NCI-H460 (cell line): ENCODE measurements at places on chromosomes 5 and 9. TPM values are rescaled to one million over a fixed set of nuclear protein-coding genes. Genes with fewer than 3 reads are reported as not detected.
A peak's percentile ranks its signal among the peaks of the same experiment; 100 is the strongest.

- DNase-seq = no peak
Observed at GRCh38 chr9:134569626-134570025, 72.0 kb upstream of the COL5A1 start.

Gene FBN2
- 29.7 and 29.8 TPM in 2 replicates for total RNA-seq

Gene ECM2
- 0.07 TPM in 1 of 2 replicates, not detected in the other for total RNA-seq

- DNase-seq = no peak
Observed at GRCh38 chr9:114289571-114290481, 33.1 kb upstream of the ORM1 start.

GRCh38 chr9:15433191-15433590 is 10.5 kb downstream of the SNAPC3 start:
- DNase-seq = no peak

DNA sequence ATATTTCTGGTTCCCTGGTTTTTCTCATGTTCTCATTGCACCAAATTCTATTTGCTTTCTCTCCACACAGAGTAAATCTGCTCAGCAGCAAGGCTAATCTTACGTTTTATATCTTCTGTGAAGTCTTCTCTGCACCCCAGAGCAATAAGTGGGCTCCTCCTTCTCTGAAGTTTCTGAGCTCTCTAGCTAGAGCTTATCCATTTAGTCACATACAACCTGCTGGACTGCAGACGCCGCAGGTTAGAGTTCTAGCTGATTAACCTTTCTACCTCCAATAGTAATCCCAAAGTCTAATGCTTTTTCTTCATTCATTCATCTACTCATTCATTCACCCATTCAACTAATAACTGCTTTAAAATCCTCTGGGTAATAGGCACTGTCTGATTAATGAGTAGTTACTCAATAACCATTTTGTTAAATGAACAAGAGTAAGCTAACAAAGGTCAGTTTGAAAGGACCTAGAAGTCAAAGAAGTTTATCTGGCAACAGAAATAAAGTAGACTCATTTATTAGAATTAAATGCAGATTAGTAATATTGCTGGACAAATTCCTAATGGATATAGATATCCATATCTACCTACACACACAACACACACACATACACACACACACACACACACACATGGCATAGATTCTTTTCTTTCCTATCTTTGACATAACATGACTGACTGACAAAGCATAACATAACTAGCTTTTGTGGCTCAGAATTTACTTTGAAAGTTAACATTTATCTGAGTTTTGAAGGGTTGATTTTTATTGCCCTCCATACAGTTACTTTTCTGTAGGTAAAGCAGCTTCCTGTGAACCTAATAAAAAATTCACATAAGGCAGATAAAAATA is 984.6 kb upstream of the SEMA6A start:
- no peak for DNase-seq

DNA sequence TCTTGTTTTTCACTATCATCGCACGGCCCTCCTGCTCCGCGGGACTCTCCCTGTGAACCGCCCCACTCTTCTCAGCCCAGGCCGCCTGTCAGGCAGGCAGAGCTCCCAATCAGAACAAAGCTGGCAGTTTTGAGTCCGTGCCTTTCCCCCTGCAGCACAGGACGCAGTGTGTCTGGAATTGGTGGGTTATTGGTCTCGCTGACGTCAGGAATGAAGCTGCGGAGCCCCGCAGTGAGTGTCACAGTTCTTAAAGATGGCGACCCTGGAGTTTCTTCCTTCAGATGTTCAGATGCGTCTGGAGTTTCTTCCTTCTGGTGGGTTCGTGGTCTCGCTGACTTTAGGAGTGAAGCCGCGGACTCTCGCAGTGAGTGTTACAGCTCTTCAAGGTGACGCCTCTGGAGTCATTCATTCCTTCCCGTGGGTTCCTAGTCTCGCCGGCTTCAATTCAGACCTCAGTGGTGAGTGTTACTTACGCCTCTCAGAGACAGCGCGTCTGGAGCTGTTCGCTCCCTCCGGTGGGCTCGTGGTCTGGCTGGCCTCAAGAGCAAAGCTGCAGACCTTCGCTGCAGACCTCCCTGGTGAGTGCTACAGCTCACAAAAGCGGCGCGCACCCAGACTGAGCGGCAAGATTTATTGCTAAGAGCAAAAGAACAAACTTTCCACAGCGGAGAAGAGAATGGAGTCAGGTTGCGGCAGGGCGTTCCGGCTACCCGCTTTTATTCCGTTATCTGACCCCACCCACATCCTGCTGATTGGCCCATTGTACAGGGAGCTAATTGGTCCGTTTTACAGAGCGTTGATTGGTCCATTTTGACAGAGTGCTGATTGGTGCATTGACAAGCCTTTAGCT is 7.4 kb downstream of the ZDHHC11B start:
- DNase-seq = no peak

Gene MPDZ
- total RNA-seq = 13.8 and 14.3 TPM in 2 replicates

DNA sequence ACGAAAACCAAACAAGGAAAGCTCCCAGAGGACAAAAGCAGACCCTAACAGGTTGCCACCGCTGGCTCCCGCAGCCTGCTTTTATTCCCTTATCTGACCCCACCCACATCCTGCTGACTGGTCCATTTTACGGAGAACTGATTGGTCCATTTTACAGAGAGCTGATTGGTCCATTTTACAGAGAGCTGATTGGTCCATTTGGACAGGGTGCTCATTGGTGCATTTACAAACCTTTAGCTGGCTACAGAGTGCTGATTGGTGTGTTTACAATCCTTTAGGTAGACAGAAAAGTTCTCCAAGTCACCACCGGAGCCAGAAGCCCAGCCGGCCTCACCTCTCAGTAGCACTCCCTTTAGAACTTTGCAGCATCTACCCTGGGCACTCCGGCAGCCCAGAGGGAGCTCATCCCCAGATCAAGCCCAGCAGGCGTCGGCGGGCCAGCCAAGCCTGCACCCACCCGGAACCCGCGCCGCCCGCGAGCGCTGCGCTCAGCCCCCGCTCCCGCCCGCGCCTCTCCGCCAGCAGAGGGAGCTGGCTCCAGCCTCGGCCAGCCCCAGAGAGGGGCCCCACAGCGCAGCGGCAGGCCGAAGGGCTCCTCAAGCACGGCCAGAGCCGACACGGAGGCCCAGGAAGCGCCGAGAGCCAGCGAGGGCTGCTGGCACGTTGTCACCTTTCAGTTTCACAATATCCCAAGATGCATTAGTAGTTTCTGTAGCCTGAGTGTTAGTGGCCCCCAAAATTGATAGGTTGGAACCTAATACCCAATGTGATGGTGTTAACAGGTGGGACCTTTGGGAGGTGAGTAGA is 35.3 kb upstream of the CLPTM1L start:
- DNase-seq = peak; percentile 36

Gene NMUR2
- not detected in 2 replicates for total RNA-seq

Gene LMX1B
- 1.2 and 1.9 TPM in 2 replicates for total RNA-seq

Gene GDNF
- not detected in 2 replicates for total RNA-seq

GRCh38 chr9:3873818-3874217 is 348.0 kb upstream of the RFX3 start:
- no peak for DNase-seq

- no peak for DNase-seq
Observed at GRCh38 chr5:164012371-164012770, 507.0 kb downstream of the MAT2B start.

Gene PCDHA1
- 0.07 and 0.12 TPM in 2 replicates for total RNA-seq

- DNase-seq = peak; percentile 19
Observed at GRCh38 chr9:83154087-83154736, 91.3 kb upstream of the RASEF start.

GRCh38 chr9:12963537-12963936 is 188.7 kb downstream of the LURAP1L start:
- no peak for DNase-seq

DNA sequence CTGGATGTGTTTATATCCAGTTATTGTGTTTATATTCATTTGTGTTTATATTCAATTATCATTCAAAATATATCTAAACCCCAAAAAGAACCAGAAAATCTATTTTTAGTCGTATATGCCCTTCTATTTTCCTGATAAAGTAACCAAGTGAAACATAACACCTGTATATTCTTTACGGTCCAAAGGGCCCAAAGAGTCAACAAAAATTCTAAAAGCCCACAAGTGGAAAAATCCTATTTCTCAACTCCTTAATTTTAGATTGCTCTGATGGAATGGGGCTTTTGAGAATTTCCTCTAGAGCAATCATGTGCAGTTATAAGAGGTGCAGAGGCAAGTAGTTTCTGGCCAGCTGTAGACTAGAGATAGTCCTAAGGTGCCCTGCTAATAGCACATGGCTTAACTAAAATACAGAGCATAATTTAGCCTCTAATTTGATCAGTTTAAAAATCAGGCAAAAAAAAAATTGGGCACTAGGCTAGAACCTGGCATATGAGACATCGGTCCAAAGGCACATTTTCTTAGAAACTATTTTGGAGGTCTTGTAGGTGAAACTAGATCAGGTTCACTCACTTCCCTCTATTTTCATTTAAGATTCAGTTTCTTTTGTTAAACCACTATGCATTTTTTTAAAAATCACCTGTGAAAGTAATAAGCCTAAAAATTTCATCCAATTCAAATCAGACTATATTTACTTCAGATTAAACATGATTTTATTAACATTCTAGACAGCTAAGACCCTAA is 256.0 kb downstream of the FBXL17 start:
- DNase-seq = no peak

DNA sequence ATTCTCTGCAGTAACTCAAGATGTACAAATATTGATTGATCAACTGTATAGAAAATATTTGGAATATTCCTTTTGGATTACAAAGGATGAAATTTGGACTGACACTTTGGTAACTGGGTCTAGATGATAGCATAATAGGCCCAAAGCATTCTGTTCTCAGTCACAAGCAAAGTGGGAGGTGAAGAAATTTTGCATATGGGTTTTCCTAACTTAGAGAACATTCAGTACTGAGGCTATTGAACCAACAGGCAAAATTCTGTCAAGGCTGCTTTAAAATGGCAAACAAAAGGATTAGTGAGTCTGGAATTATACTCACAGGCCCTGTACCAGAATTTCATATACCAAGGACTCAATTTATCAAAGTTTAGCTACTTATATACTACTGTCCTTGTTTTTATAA is 1020.6 kb downstream of the TLE4 start:
- DNase-seq = no peak

DNA sequence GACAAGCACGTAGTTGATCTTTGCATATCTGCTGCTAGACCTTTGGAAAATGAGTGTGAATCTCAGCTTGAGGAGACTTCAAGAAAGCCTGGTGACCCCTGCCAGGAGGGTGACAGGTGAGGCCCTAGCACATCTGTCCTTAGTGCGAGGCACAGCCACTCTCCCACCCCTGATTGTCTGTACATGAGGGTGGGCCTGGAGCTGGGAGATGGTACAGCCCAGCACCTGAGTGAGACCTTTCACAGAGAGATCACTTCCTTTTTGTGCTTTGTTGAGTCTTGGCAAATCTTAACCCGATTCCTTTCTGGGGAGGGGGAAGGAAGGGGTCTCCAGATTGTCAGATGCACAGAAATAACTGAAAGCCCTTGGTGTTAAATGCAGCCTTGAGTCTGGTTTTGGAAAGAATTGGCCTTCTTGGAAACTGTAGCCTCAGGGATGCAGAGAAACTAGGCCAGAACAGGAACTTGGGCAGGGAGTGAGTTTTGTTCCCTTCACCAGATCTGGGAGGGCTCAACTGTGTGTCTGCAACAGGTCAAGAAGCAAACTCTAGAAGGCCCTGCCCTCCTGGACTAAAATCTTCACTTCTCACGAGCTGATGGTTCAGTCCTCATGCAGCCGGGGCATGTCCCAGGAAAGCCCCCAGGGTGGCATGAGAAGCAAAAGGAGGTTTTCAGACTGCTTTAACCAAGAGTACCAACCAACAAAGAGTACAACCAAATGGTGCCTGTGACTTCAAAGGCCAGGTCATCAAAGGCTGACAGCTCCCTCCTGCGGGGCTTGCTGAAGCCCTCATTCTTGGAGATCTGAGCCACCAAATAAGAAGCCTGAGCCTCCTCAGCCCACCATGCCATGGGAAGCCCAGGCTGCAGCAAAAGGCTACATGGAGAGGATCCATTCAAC is 20.8 kb upstream of the SEMA4D start:
- no peak for DNase-seq

Gene SLC34A3
- total RNA-seq = not detected in 2 replicates

GRCh38 chr9:114743446-114743845 is 61.5 kb upstream of the TEX48 start:
- no peak for DNase-seq

GRCh38 chr5:123279136-123279535 is 144.1 kb downstream of the CEP120 start:
- no peak for DNase-seq

DNA sequence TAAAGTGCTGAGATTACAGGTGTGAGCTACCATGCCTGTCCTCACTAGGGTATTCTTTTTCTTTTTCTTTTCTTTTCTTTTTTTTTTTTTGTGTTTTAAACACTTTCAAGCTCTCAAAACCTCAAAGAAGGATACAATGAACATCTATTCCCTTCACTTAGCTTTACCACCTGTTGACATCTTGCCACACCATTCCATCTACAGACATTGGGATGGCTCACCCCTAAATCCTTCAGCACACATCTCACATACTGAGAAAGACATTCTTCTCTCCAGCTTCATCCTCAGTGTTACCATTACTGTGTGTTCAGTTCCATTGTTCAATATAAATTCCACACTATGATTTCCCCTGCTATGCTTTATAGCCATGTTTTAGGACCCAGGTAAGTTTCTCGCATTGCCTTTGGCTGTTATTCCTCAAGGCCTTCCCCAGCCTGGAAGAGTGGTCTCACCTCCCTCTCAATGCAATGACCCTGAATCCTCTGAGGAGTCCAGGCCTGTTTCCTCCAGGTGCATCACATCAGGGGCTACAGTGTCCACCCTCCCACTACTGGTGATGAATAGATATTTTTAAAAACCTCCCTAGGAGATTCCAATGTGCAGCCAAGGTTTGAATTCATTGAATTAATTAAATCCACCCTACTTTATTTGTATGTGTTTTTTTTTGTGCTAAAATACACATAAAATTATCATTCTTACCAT is 16.7 kb downstream of the IQGAP2 start:
- no peak for DNase-seq

DNA sequence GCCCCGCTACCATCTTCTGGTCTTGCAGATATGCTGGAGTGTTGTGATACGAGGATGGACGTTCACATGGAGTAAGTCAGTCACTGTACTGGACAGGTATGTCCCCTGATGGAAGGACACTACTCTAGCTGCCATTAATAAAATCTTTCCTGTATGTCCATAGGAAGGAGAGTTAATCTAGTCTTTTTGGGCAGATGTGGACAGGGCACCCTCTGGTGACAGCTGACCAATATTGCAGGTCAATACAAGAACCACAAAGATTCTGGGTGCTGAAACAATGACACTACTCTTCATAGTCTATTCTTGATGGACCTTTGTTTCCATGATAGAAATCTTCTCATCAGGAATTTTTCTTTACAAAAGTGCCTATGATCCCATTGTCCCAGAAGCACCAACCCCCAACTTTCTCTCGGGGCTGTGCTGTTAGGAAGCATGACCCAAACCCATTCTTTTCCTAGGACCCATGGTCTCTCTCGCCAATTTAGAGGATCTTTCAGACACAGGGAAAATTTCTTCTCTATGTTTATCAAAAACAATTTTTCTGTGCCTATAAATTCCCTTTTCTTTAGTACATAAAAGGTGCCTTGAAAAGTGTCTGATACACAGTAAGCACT is 376.9 kb downstream of the DTWD2 start:
- no peak for DNase-seq
